ENCODE measurements at places on chromosomes 2 and 18.
A peak's percentile ranks its signal among the peaks of the same experiment; 100 is the strongest.

- no peak for DNase-seq
Observed at GRCh38 chr2:240635121-240635997, 10.1 kb downstream of the GPR35 start.

GRCh38 chr18:47050468-47050867, 15.0 kb upstream of the ELOA2 start:
- peak; percentile 25 for DNase-seq

- DNase-seq = no peak
Observed at GRCh38 chr2:191916826-191917225, 69.9 kb upstream of the CAVIN2 start.

DNA sequence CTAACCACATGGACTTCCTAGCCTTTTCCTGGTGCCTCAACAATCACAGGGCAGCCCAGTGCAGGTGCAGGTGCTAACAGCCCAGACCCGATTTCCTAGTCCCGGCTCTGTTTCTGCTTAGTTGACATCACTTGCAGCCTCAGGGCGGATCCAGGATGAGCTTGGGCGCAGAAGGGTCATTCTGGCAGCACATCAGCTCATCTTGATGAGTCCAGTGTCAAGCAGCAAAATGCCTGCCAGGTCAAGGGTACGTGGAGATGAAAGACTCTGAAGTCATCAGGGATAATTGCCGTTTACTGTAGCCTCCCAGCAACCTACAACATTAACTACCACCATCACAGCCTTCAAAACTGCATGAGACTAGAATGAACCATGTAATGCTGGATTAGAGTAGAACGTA, 39.4 kb upstream of the EFHD1 start:
- DNase-seq = no peak

- DNase-seq = no peak
Observed at GRCh38 chr2:174544156-174544555, 53.4 kb downstream of the WIPF1 start.

DNA sequence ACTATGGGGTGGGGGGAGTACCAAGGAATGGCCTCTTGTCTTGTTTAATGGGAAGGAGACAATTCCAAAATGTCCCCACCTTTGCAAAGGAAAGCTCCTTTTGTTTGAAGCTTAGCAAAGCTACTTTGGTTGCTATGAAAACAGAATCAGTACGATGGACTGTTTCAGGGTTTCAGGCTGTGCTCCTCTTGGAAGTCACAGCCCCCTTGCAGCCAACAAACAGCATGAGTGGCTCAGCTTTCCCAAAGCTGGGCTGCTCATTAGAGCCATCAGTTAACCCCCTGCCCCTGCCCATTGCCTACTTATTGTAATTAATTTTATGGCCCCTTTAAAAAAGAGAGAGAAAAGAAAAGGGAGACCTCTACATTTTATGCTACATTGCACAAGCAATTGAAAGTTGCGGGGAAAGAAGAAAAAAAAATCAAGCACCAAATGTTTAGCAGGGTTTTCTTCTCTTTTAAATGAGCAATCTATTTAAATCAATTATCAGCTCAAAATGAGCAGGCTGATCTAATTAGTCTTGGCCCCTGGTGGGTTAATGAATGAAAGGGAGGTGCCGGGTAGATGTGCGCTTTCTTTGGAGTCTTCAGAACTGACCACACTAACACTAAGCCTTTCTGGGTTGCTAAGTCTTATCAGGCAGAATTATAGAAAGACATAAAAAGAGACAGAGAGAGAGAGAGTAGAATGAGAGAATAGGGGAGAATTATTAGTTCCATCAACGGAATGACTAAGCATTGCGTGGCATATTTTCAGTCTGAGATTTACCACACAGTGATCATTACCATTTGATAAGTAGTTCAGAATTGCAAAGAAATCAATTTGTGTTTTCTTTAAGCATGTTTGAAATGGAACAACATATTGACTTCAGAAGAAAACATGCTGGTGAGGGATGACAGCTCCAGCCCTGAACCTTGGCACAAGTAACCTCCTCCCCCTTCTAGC, 284.9 kb downstream of the INSIG2 start:
- DNase-seq = no peak

- DNase-seq = no peak
Observed at GRCh38 chr2:98538280-98539041, 69.9 kb downstream of the COA5 start.

DNA sequence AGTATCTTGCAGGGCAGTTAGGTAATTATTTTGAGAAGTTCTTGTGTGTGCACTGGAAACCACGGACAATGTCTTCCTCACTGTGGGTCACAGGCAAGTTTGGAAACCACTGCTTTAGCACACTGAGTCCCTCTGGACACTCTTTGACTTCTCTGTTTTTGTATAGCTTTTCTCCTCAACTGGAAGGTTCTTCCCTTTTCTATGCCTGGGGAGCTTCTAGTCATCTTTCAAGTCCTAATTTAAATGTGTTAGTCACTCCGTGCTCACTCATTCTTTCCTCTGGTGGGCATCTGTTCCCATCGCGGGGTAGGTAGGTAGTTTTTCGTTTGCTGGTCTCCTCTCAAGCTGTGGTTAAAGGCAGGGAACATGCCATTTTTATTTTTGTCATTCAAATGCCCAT, 32.1 kb downstream of the E2F6 start:
- DNase-seq = no peak

DNA sequence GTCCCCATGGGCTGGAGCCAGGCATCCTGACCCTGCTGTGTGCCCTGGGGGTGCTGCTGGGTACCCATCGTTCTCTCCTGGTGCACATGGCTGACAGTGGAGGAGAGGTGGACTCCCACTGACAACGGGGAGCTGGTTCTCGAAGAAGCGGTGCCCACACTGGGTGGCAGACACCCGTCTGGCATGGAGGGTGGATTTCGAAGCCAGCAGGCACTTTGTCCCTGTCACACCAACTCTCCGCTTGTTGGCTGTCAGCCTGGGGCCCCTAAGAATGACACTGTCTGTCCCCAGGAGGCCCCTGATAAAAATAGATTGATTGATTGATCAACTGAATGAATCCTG, 55.4 kb downstream of the RTP5 start:
- DNase-seq = no peak

- DNase-seq = no peak
Observed at GRCh38 chr2:187008111-187008510, 159.1 kb upstream of the ZSWIM2 start.

GRCh38 chr18:47163241-47163640, 12.9 kb downstream of the IER3IP1 start:
- DNase-seq = no peak

All from testis (tissue), 5 donors.